ENCODE measurements at places on chromosomes 6 and 20.

DNA sequence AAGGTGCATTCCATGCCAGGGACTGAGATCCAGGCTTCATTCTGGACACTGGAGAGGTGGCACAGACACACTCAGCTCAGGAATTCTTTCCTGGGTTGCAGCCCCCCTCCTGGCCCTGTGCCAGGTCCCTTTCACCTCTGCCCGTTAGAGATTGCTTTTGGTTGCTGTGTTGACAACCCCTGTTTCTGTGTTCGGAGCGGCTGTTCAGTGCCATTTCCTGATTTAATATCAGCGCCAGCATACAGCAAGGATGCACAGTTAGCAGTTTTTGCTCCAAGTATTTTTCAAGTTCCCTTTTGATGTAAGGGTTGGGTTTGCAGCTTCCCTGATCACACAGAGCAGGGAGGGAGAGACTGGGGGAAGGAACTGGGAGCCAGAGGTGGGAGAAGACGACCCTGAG is 8.5 kb upstream of the MAFB start:
- no peak for DNase-seq

- DNase-seq = peak; percentile 35
Observed at GRCh38 chr6:107697682-107698081, 126.4 kb downstream of the SCML4 start.

DNA sequence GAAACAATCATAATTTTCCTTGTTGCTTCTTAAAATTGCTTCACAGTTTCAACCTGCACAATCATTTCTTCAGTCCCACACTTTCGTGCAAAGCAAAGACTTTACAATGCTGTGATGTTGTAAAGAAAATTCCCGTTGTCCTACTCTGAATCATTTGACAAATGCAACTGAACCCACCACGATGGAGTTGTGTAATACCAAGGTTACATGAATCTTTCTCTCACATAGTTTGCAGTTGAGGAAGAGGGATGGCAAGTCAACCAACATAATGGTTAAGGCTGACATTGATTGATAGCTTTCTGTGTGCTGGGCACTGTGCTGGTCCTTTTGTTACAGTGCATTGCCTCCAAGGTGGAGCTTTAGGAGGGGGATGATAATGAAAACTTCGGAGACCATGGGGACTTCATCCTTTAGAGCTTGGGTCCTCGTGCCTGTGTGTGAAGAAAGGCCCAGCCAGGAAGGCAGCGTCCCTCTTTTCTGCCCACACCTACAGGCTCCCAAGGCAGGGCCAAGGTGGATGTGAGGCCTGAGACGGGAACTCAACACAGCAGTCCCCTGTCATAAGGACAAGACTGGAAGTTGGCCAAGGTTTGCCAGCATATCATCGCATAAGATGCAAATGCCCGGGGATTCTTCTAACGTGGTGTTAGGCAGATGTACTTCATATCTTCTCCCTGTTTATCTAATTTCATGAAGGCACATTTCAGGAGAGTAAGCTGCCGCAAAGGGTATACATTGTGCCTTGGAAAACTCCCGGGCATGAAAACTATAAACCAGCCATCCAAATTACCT is 96.9 kb downstream of the LY86 start:
- DNase-seq = no peak

DNA sequence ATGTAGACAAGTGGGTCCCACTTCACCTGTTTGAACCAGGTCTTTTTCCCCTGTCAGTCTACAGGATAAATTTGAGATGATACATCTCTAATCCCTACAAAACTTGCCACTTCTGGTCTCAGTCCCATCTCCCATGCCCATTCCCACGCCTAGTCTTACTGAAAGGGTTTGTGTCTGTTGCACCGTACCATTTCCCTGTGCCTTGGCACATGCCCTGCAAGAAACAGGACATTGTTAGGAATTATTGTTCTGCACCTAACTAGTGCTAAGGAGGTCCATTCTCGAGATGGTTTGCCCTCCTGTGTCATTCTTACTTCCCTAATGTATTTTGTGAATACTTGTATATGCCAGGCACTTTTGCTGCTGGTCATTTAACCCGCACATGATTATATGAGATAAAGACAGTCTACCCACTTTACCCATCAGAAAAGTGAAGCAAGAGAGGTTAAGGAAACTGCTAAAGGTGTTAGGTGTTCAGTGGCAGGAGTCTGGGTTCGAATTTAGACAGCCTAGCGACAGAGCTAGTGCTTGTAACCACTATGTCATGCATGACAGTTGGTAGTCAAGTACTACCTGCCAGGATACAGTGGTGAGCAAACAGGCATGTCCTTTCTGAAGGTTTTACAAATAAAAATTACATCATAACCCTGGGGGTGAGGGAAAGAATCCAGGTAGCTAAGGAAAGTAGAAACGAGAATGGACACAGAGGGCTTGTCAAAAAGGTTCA is 12.7 kb downstream of the FAM217A start:
- DNase-seq = no peak

GRCh38 chr6:82646231-82646615 is 282.6 kb downstream of the TPBG start:
- DNase-seq = no peak

GRCh38 chr6:32697031-32697430 is 30.6 kb upstream of the HLA-DQB1 start:
- DNase-seq = no peak

- DNase-seq = no peak
Observed at GRCh38 chr20:24731312-24731711, 217.8 kb upstream of the CST7 start.

DNA sequence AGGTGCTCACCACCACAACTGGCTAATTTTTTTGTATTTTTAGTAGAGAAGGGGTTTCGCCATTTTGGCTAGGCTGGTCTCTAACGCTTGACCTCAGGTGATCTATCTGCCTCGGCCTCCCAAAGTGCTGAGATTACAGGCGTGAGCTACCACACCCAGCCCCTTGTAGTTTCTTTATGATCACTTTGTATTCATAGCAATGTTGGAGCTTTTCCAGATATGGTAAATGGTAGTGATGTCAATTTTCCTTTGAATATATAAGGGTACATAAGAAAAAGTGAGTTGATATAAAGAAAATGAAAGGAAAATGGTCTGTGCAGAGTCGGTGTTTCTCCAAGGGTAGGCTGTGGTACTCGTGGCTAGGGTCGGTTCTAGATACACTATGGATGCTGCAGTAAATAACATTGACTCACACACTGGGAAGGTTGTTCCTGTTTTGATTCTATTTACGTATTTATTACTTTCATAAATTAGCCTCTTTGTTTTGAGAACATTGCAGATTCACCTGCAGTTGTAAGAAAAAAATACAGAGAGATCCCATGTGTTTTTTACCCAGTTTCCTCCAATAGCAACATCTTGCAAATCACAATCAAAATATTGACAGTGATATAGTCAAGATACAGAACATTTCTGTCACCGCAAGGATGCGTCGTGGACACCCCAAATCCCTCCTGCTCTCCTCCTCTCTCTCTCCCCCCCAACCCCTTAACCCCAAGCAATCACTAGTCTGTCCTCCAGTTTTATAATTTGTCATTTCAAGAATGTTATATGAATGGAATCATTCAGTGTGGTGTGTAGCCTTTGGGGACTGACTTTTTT is 2.5 kb downstream of the ZNF831 start:
- no peak for DNase-seq

GRCh38 chr6:39706819-39707335 is 18.3 kb downstream of the KIF6 start:
- DNase-seq = no peak

GRCh38 chr6:56484669-56485068 is 158.0 kb downstream of the DST start:
- peak; percentile 40 for DNase-seq

- DNase-seq = peak; percentile 61
Observed at GRCh38 chr20:52049001-52049731, 142.4 kb downstream of the ZFP64 start.

DNA sequence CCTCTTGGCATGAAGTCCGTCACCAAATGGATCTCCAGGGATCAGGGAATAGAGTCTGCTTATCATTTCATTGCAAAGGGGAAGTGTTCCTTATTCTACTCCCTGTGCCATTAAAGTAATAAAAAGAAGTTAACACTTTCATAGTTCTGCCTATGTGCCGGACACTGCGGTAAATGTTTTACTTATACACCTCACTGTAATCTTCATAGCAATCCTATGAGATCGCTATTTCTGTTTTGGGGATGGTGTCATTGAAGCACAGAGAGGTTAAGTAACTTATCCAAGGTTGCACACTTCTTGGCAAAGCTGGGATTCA is 177.7 kb downstream of the TSHZ2 start:
- DNase-seq = no peak

DNA sequence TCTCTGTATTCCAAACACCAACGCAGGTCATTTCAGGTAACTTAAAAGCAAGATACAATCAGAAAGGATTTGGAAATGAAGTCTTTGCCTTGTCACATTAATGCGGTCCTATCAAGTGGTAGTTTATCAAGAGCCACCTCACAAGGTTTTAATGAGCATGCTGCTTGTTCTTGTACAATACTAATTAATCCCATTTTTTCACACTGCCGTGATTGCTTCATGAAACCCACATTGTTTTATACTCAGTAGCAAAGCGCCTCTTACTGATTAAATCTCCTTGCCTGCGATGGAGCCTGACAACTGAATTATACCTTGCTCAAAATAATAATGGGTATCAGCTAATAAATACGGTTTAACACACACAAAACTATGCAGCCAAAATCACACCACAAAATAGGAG is 234.1 kb upstream of the TSHZ2 start:
- DNase-seq = no peak

- DNase-seq = no peak
Observed at GRCh38 chr20:23371496-23371895, 9.5 kb downstream of the GZF1 start.

DNA sequence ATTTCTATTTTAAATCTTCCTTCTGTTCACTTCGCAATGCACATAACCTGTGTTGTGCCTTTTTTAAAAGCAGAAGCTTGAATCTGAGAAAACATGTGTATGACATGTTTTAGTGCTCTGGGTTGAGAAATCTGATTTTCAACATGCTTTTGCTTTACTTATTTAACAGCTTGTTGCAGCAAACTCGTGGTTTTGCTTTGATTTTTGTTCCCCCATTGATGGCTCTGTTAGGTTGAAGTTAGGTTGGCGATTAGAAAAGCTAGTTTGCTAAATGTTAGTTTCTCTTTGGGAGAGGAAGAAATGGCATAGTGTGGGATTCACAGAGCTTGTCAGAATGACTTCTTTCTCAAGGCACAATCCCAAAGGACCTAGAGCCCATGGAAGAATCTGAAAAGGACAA is 170.8 kb downstream of the TMEM242 start:
- DNase-seq = peak; percentile 18

- DNase-seq = no peak
Observed at GRCh38 chr20:57055345-57055744, 211.1 kb downstream of the BMP7 start.

DNA sequence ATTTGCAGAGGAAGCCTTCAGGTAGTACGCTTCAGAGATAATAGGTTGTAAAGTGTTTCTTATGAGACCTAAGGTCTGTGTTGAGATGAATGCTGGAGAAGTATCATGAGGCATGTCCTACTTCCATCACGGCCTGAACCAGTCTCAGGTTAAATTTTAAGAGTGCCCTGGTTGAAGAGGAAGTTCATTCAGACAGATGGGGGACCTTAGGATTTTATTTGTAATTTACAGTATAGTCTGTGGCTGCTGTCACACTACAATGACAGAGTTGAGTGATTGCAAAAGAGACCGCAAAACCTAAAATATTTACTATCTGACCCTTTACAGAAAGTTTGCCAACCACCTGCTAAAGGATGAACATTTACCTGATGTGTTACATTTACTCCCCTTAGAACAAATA is 70.9 kb downstream of the UST start:
- DNase-seq = no peak

DNA sequence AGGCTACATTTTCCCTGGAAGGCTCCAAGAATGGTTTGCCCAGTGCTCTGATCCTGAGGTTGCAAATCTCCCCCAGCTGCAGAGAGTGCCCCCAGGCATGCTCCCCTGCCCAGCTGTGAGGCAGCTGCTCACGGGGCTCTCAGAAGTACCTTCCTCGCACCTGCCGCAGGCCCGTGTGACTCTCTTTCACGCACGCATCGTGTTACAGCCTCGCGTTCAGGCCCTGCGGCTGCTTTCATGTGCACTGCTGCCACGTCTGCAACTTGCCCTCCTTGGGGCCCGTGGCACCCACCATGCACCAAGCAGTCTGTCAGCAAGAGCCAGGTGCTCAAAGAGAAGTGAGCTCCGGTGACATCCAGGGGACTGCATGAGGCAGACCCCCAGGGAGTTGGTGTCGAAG is 28.6 kb upstream of the SPO11 start:
- DNase-seq = no peak

- no peak for DNase-seq
Observed at GRCh38 chr6:9398767-9399373, 963.5 kb upstream of the SLC35B3 start.

All from adipocyte (in vitro differentiated cells).